Stimulated activated CD8-positive, alpha-beta memory T cell treated with anti-CD3 and anti-CD28 coated beads, Interleukin-7, amount 100 ng/mL, for 1 hour (primary cell): ENCODE measurements at places on chromosomes 4 and X.

DNA sequence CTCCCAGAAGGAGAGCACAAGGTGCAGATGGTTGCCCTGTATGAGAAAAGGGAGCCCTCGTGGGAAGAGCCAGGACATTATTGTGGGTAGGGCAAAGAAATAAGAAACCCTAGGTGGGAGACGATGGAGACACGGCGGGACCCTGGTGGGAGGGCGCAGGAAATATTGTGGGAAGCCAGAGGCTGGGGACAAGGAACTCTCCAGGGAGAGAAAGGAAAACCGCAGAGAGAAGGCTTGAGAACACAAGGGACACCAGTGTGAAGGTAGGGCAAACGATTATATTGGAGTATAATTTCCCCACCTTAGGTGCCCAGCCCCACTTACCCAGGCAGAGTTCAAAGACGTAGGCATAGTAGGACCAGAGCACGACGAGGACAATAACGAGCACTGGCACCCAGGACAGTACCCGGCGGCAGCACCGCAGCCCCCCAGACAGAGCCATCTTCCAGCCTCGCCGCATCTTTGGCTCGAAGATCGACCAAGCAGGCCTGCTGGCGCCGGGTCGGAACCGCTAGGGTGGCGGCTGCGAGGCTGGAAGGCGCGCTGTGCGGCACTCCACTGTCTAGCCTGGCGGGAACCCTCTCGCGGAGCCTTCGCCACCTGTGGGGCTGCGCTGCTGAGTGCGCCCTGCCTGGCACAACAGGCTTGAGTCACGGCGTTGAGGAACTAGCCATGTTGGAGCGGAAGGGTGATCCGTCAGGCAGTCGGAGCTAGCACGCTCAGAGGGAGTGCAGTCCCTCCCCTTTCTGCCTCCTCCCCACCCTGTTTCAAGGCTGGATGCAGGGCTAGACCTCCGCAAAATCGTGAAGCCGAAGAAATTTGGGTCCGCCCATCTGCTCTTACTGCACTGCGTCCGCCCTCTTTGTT is at the start of gene ZDHHC15:
Gene ZDHHC15, minus strand, starts transcription at position 473 of the 867 bp plus-strand sequence. Its CDS starts 13 bp downstream, at position 460.
- DNase-seq, result no peak

DNA sequence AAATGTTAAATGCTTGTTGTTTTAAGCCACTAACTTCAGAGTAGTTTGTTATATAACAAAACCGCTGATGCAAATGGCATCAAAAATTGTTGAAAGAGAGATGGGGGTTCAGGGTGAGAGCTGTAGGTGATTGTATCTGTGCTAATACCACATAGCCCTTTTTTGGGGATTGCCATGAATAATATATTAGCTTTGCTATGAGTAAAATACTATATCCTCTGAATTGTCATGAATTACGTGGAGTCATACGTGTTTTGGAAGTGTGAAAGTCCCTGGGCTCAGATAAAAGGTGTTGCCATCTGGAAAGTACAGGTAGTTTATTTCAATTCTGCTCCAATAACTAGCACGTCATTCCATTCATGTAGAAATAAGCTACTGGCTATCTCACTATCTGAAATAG is 30.6 kb downstream of the DYNLT3 start:
- DNase-seq, result no peak

GRCh38 chr4:174213731-174214100 is 69.8 kb downstream of the FBXO8 start:
- DNase-seq, result no peak

DNA sequence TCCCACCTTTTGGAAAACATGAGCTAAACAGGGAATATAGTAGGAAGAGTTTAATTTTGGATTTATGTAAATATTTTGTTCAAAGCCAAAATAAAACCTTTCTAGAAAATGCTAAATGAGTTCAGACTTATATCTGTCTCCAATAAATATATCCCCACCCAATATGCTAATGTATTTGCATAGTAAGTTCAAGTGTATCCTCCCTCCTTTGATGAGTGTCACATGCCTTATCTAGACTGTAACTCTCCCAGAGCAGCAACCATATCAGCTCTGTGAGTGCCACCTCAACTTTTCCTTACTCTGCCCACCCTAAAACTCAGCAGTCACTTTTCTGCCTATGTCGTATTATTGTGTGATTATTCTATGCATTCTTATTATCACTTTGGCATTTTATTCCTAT is 516.1 kb upstream of the NR3C2 start:
- DNase-seq, result no peak

GRCh38 chr4:12488672-12489071 is 995.5 kb downstream of the RAB28 start:
- DNase-seq, result no peak

- no peak for DNase-seq
These were observed 167.0 kb upstream of the CASK start for GRCh38 chrX:42090395-42090794.

GRCh38 chr4:153966641-153967040 is 177.8 kb upstream of the SFRP2 start:
- no peak for DNase-seq

- no peak for DNase-seq
These were observed 21.7 kb downstream of the KIAA0232 start for GRCh38 chr4:6804082-6804752.

DNA sequence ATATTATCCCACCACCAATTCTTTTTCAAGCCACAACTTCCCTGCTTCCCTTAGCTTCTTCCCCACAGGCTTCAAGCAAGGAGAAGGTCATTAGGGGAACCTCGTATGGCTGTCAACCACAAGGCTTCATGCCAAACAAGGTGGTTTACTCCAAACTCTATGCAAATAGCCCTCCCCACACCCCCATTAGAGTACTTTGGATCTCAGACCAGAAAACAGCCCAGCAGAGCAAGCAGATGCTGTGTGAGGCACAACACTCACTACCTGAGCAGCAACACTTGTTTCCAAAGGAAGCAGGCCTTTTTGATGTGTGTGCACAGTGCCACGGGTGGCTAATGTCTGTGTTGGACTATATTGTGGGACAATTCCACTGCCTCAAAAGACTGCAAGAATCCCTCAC is 189.0 kb downstream of the AR start:
- no peak for DNase-seq

- no peak for DNase-seq
These were observed 17.9 kb upstream of the HPGD start for GRCh38 chr4:174540175-174540574.

GRCh38 chr4:184028561-184029374 is 123.7 kb downstream of the STOX2 start:
- DNase-seq, result no peak

GRCh38 chrX:132636080-132636479 is 147.2 kb upstream of the MBNL3 start:
- no peak for DNase-seq

DNA sequence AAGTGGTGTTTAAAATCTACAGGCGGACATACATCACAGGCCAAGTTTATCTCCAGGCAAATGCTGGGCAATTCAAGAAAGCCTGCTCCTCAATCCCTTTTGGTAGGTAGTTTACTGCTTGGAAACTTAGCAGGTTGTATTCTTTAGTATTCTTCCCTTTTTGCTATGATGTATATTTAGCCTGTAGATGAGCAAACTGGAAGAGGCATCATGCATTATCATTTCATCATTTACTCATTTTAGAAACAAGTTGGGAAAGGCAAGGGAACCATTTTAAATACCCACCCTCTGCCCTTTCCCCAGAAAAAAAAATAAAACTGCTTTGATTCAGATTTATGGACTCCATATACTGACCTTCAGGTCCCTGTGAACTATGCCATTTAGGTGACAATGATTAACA is 213.2 kb downstream of the CAMK2D start:
- no peak for DNase-seq

GRCh38 chr4:118077767-118078105 is 43.5 kb downstream of the NDST3 start:
- DNase-seq, result no peak

GRCh38 chr4:38266616-38267015 is 306.4 kb downstream of the PTTG2 start:
- no peak for DNase-seq

- DNase-seq, result no peak
These were observed 3.6 kb downstream of the SMIM10L2A start for GRCh38 chrX:135425026-135425965.

DNA sequence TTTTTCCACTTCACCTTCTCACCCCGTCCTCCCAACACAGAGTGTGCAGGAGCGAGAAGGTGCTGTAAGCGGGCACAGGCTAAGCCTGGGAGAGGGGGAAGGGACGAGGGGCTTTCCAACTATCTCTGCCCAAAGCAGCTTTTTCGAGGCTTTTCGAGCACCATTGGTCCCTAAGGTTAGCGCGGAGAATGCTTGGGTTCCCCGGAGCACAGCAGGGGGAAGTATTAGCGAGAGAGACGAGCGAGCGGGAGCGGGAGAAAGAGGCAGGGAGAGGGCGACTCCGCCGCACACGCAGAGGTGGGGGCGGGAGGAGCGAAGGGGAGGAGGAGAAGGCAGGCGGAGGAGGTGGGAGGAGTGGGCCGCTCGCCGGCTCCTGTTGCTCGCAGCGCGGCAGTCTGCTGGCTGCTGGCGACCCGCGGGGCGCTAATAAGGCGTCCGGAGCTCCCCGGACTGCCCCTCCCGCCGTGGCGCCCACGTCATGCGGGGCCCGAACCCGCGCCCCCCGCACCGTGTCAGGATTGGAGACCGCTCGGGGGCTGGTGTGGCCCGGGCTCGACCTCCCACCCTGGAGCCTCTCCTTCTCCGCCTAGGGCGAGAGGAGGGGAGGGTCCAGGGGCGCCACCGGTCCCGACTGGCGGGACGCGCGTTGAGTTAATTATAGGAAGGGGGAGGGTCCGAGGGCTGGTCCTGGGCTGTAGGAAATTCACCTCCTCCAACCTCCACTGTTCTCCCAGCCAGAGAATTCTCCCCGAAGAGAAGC is at the start of gene ADAMTS3:
Gene ADAMTS3, minus strand, starts transcription at position 263 of the 760 bp plus-strand sequence. CDS start 459 bp downstream, outside the sequence.
- no peak for DNase-seq

- DNase-seq, result no peak
These were observed 796.5 kb upstream of the SLIT2 start for GRCh38 chr4:19455196-19455595.

DNA sequence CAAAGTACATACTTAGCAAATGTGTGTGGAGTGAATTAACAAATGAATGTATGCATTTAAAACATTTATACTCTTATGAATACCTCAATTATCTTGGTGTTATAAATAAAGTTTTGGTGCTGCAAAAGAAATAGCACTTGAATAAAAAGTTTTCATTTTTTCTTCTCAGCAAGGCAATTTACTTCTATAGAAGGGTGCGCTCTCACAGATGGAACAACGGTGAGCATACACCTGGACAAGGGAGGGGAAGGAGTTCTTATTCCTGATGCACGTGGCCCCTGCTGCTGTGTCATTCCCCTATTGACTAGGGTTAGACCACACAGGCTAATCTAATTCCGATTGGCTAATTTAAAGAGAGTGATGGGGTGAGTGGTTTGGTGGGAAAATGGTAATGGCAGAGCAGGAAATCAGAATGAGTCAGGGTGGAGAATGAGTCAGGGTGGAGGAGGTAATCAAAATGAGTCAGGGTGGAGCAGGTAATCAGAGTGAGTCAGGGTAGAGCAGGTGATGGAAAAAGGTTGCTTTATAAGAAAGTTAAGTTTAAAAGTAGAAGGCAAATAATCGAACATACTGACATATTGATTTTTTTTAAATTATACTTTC is 28.2 kb upstream of the PGK1 start:
- DNase-seq, result no peak

GRCh38 chr4:16544251-16544721 is 318.0 kb upstream of the TAPT1 start:
- no peak for DNase-seq

GRCh38 chrX:14779580-14779979 is 93.3 kb downstream of the FANCB start:
- no peak for DNase-seq

GRCh38 chr4:182969651-182970279 is 52.6 kb upstream of the DCTD start:
- no peak for DNase-seq

DNA sequence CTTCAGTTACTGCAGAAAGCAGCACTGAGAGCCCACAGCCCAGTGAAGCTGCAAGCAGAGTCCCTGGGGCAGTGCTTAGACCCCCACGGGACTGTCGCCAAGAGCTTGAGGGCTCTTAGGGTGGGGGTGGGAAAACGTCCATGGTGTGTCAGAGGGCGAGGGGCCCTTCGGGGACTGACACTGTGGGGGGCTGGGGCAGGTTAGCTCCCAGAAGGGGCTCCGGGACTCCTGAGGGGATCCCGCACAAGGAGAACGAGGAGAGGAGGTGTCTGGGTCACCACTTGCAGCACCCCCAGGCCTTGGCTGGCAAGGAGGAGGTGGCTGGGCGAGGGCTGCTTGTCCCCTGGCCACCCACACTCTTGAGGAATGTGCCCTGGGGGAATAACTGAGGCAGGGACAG is 20.8 kb downstream of the NAT8L start:
- DNase-seq, result no peak

DNA sequence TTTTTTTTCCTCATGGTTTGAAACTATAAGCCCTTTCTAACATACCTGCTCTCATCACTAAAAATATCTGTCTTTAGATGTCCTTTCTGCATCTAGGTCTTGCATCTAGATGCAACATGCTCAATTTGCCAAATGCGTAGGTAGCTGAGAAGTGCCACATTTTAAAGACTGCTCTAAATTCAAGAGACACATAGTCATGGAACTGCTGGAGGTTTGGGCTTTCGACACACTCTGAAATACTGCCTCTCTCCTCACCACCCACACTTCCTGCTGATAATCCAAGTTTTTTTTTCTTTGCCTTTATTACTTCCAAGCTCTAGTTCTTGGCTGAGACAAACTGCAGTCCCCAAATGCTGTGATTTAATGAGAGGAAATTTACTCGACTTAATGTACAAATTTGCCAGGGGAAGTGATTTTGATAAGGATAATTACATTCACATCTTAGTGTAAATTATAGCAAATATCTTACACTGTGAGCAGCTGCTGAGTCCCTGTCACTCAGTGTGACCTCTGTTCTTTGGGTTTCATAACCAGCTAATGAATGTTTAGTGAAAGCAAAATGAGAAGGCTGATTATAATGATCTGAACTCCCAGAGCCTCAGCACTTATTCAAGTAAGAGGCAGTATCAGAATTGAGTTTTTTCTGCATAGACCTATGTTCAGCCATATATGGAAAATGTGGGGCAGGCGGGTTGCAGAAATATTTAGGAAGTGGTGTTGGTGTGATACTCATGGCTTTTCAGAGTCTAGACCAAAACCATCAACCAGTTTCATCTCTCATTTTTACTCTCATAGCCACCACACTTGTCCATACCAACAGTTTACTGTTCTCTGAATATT is 31.3 kb downstream of the DRD5 start:
- no peak for DNase-seq

DNA sequence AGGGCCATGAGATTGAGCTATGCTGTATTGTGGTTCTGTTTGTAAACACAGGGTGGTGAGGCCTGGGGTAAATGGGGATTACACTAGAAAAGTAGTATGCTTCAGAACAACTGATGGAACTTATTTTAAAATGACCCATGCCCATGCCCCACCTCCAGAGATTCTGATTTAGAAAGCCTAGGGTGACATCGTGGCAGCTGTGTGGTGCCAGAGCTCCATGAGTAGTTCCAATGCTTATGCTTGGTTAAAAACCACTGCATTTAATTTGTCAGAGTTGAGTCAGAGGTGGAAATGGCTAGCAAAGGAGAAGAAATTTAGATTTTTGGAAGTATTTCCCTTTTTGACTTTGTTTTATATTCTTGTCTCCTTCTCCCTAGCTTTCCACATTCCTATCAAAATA is 63.4 kb upstream of the PDE5A start:
- no peak for DNase-seq

GRCh38 chrX:131801066-131801465 is 222.0 kb upstream of the STK26 start:
- no peak for DNase-seq
